ENCODE measurements at places on chromosomes 3 and 15. TPM values are rescaled to one million over a fixed set of nuclear protein-coding genes. Genes with fewer than 3 reads are reported as not detected.

DNA sequence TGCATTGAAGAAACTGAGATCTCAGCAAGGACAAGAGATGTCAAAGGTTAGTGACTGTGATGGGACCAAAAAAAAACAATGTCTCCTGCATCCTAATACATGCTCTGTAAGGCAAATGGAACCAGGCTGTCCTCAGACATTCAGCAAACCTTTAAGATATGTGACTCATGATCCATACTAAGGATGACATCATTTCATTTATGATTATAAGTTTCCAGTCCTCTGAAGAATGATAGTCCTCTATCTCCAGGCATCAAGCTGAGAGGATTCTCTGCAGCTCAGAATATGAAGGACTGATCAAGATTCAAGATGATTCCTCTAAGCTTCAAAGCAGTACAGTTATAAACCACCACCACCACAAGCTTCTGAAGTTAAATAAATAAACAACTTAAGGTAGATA, 47.6 kb downstream of the SSR3 start:
- no peak overlapping the region for H3K4me3 ChIP-seq
- H3K4me1 ChIP-seq: no peaks in the 10 kb centered on the region
- H3K27me3 ChIP-seq: no peaks in the 10 kb centered on the region

DNA sequence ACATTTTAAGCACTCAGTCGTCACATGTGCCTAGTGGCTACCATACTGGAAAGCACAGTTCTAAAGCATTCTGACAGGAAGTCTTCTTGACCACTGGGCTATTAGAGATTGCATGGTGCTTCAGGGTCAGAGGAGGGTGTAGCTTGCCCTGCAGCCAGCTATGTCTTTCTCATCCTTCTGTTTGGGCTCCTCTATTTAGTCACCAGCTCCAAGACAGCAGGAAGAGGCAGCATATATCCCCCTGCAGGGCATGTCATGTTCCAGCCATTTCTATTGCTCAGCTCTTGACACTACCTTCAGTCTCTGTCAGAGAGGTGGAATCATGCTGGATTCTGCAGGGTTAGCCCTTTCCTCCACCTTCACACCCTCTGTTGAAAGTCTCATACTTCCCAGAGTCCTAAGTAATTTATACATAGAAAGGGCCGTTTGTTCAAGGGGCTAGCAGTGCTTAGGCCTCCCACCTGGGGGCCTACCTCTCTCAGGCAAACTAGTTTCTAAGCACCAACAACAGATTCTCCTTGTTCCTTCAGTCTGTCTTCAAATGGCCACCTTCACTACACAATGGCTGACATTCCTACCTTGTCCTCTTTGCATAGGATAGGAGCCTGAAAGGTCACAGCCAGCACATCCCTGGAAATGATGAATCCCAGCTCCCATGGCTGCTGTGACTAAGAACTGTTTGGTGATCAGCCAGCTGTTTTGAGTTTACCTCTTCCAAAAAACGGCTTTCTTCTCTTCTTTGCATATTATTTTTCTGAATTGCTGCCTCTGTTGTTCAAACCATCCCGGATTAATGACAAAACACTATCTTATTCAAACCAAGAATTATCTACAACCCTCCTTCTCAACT, 115.7 kb upstream of the BFSP2 start:
- H3K27ac ChIP-seq: no peak overlapping the region
- H3K36me3 ChIP-seq: no peaks in the 10 kb centered on the region
- no peaks in the 10 kb centered on the region for H3K27me3 ChIP-seq
- no peak overlapping the region for H3K4me3 ChIP-seq

DNA sequence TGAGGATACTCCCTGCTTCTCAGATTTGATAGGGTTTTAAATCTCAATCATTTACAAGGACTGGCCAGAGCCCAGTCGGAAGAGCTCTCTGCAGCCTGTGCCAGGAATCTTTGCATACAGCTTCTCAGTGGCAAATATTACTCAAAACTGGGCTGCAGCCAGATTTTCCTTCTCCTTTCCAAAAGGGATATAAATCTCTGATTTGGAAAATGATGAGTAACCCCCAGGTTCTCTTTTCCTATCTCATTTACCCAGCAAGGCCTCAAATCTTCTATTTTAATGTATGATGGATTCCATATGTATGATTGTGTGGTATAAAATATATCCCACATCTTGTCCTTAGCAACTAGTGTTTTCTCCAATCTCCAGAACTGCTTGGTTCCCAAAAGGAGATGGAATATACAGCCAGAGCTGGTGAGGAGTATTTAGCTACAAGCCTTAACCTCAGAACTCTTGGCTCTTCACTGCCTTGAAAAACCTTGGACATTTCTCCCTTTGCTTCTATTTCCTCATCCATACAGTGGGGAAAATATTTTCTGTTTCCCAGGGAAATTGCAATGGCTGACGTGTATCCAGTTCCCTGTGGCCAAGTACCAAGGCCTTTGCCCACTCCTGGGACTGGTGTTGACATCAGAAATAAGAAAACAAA, 114.4 kb downstream of the ATG7 start:
- H3K4me1 ChIP-seq: peaks cover under 1% of the 10 kb centered on the region
- no peaks in the 10 kb centered on the region for H3K36me3 ChIP-seq
- no peaks in the 10 kb centered on the region for H3K27me3 ChIP-seq
- no peak for DNase-seq
- H3K27ac ChIP-seq: no peak overlapping the region

DNA sequence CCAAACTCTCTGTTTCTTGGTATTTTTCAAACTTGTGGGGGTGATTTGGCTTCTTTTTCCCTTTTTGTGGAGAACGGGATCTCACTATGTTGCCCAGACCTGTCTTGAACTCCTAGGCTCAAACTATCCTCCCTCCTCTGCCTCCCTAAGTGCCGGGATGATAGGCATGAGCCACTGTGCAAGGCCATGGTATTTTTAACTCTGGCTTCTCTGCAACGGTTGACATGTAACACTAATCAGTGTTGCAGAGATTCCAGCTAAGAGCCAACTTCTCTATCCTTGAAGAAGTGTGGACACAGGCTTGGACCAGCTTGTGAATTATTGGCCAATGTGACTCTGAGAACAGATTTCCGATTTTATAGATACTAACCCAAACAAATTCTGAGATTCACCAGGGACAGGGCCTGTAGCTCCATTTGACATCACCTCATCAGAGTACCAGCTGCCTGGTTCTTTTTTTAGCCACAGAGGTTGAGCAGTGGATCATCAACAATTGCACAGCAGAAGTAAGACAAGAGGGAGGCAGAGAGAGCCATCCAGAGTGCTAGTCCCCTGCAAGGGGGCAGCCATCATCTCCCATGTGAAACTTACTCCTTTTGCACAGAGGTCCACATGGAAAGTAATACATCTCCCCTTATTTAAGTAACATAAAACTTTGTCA, 98.1 kb upstream of the SYNPR start:
- no peak overlapping the region for H3K27ac ChIP-seq
- H3K4me3 ChIP-seq: no peak overlapping the region
- no peaks in the 10 kb centered on the region for H3K36me3 ChIP-seq
- no peaks in the 10 kb centered on the region for H3K27me3 ChIP-seq

DNA sequence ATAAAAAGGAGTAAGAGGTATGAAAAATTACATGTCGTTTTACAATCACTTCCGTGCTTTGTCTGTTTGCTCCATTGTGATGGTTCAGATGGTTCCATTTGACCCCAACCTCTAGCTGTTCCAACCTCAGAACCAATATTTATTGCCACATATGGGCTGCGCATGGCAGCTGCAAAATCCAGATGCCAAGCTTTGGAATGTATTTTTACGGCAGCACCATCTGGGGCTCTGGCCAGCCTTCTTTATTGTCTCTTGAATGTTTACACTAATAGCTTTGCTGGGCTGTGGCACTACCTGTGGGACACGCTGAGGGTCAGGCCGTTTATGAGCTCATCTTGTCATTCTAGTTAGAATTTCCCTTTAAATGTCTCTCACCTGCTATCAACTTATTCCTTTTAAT, 219.8 kb downstream of the ROBO2 start:
- no peak overlapping the region for H3K27ac ChIP-seq
- no peaks in the 10 kb centered on the region for H3K4me1 ChIP-seq
- H3K36me3 ChIP-seq: no peaks in the 10 kb centered on the region
- no peak overlapping the region for H3K4me3 ChIP-seq
- no peak for DNase-seq
- no peaks in the 10 kb centered on the region for H3K27me3 ChIP-seq

DNA sequence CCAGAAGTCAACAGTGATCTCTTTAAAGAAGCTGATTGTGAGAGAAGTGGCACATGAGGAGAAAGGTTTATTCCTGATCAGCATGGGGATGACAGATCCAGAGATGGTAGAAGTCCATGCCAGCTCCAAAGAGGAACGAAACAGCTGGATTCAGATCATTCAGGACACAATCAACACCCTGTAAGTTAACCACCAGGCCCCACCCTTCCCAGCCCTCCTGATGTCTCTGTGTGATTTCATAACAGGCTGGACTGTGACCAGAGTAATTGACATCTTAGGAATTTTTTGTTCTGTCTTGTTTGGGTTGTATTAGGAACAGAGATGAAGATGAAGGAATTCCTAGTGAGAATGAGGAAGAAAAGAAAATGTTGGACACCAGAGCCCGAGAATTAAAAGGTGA, 67.7 kb downstream of the KLHL25 start:
- H3K36me3 ChIP-seq: 0 out of 2 replicates have a peak, but pooled peaks cover 1% of the 10 kb centered on the region
- no peak for DNase-seq
- H3K4me1 ChIP-seq: peaks cover 12% of the 10 kb centered on the region
- peak overlapping the region; percentile 33 for H3K27ac ChIP-seq
- H3K4me3 ChIP-seq: no peak overlapping the region

GRCh38 chr15:60704717-60705116, 225.8 kb upstream of the ICE2 start:
- no peaks in the 10 kb centered on the region for H3K36me3 ChIP-seq
- H3K27me3 ChIP-seq: no peaks in the 10 kb centered on the region
- no peak for DNase-seq
- no peaks in the 10 kb centered on the region for H3K4me1 ChIP-seq
- H3K4me3 ChIP-seq: no peak overlapping the region

DNA sequence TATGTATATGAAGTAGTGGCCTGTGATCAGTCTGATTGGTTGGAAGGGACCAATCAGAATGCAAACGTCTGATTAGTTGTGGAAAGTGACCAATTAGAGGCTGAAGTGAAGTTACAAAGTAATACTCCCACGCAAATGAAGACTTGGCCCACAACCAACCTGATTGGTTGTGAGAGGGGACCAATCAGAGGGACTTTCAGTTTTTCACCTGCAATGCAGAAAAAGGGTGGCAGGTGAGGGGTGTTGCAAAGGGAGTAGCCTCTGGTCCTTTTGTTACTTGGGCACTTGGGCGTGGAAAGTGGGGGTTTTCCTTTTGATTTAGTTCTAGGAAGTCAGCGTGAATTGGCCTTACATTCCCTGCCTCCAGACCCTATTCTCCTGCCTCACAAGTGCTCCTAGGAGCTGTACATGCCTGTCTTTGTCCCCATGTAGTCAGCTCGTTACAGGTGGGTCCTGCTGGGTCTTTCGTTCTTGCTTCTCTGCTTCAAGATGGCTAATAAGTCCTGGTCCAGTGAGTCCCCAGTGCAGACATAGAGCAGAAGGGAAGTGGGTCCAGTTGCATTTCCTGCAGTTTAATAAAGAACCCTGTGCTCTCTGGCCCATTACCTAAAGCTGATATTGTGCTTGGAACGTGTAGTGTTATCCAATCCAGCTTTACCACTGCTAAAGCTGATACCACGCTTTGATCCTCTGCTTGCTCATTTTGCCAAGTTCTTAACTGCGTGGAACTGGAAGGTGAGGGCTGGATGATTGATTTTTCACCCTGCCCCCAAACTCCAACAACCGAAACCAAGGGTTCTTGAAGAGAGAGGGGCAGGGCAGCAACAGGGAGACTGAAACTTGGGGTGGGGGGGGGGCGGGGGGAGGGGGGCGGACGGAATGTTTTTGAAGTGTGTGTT, 46.0 kb upstream of the CD47 start:
- DNase-seq: peak; percentile 5
- no peaks in the 10 kb centered on the region for H3K36me3 ChIP-seq
- no peak overlapping the region for H3K4me3 ChIP-seq
- no peaks in the 10 kb centered on the region for H3K27me3 ChIP-seq
- 0 out of 2 replicates have a peak, but pooled peaks cover 3% of the 10 kb centered on the region for H3K4me1 ChIP-seq

DNA sequence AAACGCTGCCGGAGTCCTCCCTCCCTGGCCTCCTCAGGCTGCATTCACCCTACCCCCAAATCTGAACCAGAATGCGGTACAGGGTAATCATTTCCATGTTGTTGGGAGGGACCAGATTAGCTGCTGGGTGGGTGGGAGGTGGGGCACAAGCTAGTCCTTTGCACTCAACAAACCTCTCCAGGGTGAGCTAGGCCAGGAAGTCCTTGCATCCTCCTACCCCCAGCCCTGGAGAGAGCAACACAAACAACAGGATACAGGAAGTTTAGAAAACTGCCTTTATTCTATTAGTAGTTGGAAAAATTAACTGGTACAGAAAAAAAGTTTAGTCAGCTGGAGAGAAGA, 702 bp upstream of the GPX1 start:
- H3K36me3 ChIP-seq: peaks cover 7% of the 10 kb centered on the region
- H3K27ac ChIP-seq: peak overlapping the region; percentile 97
- peak overlapping the region; percentile 81 for H3K4me3 ChIP-seq
- H3K4me1 ChIP-seq: peaks cover 13% of the 10 kb centered on the region
- DNase-seq: no peak
- H3K27me3 ChIP-seq: no peaks in the 10 kb centered on the region

GRCh38 chr3:47950453-47951169, 65.6 kb downstream of the MAP4 start:
- H3K36me3 ChIP-seq: no peaks in the 10 kb centered on the region
- H3K27me3 ChIP-seq: no peaks in the 10 kb centered on the region
- DNase-seq: no peak
- no peak overlapping the region for H3K4me3 ChIP-seq
- H3K4me1 ChIP-seq: no peaks in the 10 kb centered on the region

Gene SI
- total RNA-seq: 1.7 TPM

Gene CCRL2
- 1.0 TPM for total RNA-seq

Gene TICRR
- total RNA-seq: 24.1 TPM

Gene EFHB
- 0.39 TPM for total RNA-seq

Gene THSD4
- total RNA-seq: 0.29 TPM

All from Caco-2 (cell line).